ENCODE measurements at places on chromosomes 1 and 21.

DNA sequence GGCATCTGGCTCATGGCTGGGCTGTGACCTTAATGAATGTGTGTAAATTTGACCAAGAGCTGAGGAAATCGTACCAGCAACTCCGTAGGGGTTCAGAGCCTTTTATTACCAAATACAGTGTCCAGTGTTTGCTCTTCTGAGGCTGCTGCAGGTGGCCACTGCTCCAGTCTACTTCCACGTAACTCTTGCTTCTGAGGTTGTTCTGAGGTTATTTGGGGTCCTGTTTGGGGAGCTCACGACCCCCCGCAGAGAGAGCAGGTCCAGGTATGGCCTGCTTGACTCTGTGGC is 33.6 kb downstream of the MAN1C1 start:
- DNase-seq: no peak

- no peak for DNase-seq
These were observed 183.9 kb downstream of the C1orf94 start for GRCh38 chr1:34360574-34360973.

DNA sequence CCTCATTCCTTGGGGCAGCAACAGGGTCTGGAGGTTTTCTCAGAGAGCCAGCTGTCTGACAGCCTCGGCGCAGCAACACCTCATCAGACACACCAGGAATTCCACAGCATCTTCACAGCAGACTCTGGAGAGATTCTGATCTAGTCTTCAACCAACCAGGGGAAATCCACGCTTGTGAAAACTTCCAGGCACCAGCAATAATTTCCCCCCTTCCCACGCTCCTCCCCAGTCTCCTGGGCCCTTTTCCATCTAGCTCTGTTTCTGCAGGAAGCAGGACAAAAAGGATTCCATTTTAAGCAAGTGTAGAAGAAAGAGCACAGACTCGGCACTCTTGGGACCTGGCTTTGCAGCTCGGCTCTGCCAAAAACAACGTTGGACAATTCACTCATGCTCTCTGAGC is 44.3 kb upstream of the CAPZB start:
- no peak for DNase-seq

DNA sequence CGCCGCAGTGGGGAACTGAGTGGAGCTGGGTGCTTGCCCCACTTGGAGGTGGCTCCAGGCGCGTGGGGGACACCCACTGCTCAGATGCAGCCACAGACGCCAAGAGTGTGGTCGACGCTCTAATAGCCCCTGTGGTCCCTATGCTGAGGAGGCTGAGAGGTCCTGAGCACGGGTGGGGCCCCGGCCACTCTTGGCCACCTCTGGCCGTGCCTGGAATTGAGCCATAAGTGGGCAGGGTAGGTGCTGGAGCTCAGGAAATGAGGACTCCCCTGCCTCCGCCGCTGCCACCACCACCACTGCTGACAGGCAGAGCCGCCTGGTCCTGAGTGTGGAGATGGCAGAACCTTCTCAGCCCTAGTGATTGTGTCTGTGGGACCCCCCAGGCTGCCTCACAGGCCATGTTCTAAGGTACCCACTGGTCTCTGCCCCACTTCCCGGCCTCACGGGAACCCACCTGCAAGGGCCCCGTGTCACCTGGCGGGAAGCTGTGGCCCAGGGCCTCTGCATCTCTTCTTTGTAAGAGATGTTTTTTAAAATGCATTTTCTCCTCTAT is 34.6 kb upstream of the DIP2A start:
- DNase-seq: no peak

DNA sequence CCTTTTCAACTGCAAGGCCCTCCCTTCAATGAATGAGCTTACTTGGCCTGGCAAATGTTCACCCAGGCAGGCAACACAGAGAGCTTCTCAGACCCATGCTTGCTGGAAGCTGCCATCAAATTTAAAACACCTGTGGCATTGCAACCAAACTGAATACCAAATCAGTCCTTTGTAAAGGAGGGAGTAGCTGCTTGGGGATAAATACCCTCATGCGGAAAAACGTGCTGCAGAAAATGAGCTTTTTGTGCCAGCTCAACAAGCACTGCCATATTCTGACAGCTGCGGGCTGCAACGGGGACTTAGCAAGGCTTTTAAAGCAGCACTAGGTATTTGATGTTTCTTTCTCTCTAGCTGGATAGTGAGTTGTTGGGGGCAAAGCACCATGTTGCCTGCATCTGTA is 119.7 kb downstream of the PLPPR4 start:
- DNase-seq: no peak

DNA sequence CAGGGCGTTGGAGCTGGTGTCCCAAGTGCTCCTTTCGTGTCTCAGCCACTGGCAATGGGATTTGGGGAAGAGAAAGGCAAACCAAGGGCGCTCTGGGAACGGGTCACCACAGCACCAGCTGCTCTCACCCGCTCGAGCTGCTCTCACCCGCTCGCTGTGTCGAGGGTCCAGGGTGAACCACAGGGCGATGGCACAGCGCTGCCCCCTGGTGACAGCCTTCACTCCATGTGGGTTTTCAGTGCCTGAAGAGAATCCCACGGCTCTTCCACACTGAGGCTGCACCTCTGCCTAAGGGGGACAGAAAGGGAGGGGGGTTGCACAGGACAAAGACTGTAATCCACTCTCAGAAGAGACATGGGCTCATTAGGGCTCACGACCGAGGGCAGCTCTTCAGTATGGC is 7.1 kb upstream of the CLDN19 start:
- DNase-seq: no peak

GRCh38 chr1:208909011-208909984 is 665.1 kb upstream of the PLXNA2 start:
- DNase-seq: no peak

GRCh38 chr1:48341221-48341620 is 118.7 kb downstream of the SLC5A9 start:
- DNase-seq: no peak

DNA sequence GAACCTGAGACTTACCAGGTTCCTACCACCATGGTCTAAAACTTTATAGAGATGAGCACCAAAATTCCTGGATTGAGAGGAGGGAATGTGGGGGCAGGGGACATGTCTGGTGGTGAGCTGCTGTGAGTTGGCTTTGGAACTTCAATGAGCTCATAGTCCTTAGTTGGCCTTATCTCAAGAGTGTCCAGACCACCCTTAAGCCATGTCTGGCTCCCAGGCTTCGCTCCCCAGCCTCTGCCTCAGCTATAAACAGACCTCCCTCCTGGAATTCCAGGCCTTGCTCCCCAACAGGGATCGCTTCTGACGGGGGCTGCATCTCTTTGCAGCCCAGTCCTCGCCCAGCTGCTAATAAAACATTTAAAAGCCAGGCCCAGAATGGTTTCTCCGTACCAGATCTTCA is 19.5 kb downstream of the ATF3 start:
- no peak for DNase-seq

Data from T-helper 2 cell treated with Interferon-gamma antibody and Interleukin-4, amounts not matched to agents 5 μg/mL and 100 μg/mL, for 36 hours (primary cell).